ENCODE measurements at places on chromosomes 4 and X.
A peak's percentile ranks its signal among the peaks of the same experiment; 100 is the strongest.

GRCh38 chrX:54043541-54044125 is 640 bp downstream of the PHF8 start:
- peaks cover 1% of the 10 kb centered on the region for H3K36me3 ChIP-seq
- peaks cover 2% of the 10 kb centered on the region for H3K4me1 ChIP-seq
- H3K27me3 ChIP-seq, result no peaks in the 10 kb centered on the region
- H3K27ac ChIP-seq, result peak overlapping the region; percentile 92
- peak overlapping the region; percentile 62 for H3K4me3 ChIP-seq

DNA sequence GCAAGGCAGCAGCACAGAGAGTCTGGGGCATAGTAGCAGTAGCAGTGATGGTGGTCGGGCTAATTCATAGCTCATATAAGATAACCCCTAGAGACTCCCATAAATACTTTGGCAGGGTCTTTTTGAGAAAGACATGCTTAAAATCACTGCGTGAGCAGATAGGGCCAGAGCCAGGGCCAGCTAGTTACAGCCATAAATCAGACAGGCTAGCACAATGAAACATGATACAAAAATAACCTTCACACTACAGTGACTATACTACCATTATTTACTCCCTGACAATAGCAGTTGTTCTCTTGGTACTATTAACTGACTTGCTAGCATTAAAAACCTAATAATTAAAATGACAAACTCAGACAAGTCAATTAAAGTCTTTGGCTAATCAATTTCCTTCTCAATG is 295.9 kb downstream of the SMARCA1 start:
- H3K4me3 ChIP-seq, result no peak overlapping the region
- H3K36me3 ChIP-seq, result no peaks in the 10 kb centered on the region
- DNase-seq, result no peak

DNA sequence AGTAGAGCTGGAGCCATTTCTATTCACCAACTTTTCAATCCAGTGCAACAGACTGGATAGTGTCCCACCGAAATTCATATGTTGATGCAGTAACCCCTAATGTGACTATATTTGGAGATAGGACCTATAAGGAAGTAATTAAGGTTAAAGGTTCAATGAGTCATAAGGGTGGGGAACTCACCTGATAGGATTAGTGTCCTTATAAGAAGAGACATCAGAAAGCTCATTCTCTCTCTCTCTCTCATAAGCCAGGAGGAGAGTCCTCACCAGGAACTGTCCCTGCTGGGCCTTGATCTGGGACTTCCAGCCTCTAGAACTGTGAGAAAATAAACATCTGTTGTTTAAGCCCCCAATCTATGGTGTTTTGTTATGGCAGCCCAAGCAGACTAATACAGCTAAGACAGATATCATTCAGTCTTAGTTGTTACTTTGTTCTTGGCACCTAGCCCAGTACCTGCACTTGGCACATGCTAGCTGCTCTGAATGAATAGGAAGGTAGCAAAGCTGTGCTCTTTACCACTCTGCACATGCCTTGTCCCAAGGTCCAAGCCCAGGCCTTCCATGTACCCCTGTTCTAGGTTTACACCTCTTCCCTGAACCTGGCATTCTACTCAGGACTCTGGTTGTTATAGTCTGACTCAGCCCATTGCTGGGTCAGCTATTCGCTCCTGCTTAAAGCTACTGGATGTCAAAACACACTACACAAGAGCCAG is 19.2 kb upstream of the BRS3 start:
- no peak overlapping the region for H3K4me3 ChIP-seq
- H3K27ac ChIP-seq, result no peak overlapping the region
- H3K36me3 ChIP-seq, result no peaks in the 10 kb centered on the region

- H3K4me1 ChIP-seq, result no peaks in the 10 kb centered on the region
- H3K27ac ChIP-seq, result no peak overlapping the region
- peaks cover 10% of the 10 kb centered on the region for H3K36me3 ChIP-seq
- H3K27me3 ChIP-seq, result no peaks in the 10 kb centered on the region
- DNase-seq, result no peak
Measured at GRCh38 chr4:53511014-53511413, 80.3 kb downstream of the LNX1 start.

DNA sequence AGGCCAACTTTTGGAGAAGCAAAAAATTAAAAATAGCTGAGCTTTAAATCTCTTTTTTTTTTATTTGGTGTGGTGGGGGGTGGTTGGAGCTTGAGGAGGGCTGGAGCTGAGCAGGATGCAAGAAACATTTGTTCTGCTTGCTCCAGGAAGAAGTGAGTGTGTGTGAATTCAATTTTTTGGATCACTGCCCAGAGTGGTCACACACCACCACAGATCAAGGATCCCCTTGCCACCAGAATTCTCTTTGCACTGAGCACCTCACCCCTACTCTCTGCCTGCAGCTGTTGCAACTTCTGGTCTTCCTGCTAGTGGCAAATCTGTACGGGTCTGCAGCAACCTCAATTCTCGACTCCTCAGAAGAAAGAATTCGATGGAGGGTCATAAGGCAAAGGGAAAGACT is 19.9 kb upstream of the PLP1 start:
- no peak for DNase-seq
- H3K27ac ChIP-seq, result no peak overlapping the region
- H3K27me3 ChIP-seq, result no peaks in the 10 kb centered on the region
- H3K4me3 ChIP-seq, result no peak overlapping the region

DNA sequence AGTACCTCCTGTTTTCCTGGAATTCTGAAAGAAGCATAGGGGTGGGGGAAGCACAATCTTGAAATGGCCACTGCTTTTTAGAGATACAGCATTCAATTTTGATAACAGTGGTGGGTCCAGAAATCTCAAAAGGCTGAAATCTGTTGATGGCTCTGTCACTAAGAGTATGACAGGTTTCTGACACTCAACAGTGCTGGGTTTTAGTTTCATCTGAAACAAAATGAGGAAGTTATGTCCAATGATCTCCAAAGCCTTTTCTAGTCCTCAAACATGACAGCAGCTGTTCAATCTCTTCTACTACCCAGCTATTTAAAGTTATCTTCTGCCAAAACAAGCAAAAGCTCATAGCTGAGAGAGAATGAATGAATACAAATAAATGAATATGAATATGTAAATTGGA is 110.5 kb downstream of the IL1RAPL1 start:
- H3K27me3 ChIP-seq, result no peaks in the 10 kb centered on the region
- no peak overlapping the region for H3K27ac ChIP-seq
- no peaks in the 10 kb centered on the region for H3K4me1 ChIP-seq
- no peak for DNase-seq

DNA sequence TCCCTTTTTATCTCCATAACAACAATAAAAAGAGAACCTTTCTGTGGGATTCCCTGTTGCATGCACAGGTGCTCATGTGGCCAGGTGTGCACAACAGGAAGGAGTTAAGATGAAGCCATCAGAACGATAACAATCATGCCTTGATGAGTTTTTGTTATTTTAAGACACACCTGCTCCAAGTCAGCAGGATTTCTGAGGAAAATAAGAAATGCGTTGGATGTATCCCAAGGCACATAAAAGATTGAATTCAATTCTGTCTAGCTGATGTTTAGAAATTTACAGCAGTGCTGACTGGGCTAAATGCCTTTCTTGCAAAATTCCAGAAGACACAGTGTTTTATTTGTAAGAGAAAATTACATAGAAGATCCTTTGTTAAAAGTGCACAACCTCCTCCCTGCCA is 1678.2 kb downstream of the ARAP2 start:
- no peak for DNase-seq
- H3K27me3 ChIP-seq, result no peaks in the 10 kb centered on the region
- no peak overlapping the region for H3K4me3 ChIP-seq
- no peak overlapping the region for H3K27ac ChIP-seq
- no peaks in the 10 kb centered on the region for H3K4me1 ChIP-seq
- no peaks in the 10 kb centered on the region for H3K36me3 ChIP-seq

DNA sequence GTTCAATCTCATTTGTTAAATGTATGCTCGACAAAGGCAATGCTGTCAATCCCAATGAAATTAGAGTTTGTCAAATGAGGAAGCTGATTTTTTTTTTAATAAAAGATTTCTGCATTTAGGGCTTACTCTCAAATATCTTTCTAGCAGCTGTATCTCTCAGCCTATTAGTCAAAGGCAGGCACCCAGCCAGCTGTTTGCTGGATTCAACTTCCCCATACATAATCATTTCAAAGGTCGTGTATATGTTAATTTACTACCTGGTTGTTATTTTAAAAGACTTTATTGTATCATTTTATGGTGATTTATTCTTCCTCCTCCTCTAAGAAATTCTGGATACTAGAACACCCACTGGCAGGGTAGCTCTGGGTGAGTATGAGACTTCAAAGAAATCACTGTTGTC is 27.1 kb downstream of the RAI2 start:
- no peak for DNase-seq
- H3K27me3 ChIP-seq, result peaks cover under 1% of the 10 kb centered on the region

DNA sequence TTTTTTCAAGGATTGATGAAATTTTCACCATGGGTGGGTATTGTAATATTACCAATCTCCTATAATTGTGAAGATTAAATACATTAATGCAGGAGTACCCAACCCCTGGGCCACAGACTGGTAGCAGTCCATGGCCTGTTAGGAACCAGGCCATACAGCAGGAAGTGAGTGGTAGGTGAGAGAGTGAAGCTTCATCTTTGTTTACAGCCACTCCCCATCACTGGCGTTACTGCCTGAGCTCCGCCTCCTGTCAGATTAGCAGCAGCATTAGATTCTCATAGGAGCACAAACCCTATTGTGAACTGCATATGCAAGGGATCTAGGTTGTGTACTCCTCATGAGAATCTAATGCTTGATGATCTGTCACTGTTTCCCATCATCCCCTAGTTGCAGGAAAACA is 15.1 kb downstream of the RAPGEF2 start:
- peaks cover 2% of the 10 kb centered on the region for H3K4me1 ChIP-seq
- no peak overlapping the region for H3K4me3 ChIP-seq
- DNase-seq, result no peak
- no peaks in the 10 kb centered on the region for H3K27me3 ChIP-seq

DNA sequence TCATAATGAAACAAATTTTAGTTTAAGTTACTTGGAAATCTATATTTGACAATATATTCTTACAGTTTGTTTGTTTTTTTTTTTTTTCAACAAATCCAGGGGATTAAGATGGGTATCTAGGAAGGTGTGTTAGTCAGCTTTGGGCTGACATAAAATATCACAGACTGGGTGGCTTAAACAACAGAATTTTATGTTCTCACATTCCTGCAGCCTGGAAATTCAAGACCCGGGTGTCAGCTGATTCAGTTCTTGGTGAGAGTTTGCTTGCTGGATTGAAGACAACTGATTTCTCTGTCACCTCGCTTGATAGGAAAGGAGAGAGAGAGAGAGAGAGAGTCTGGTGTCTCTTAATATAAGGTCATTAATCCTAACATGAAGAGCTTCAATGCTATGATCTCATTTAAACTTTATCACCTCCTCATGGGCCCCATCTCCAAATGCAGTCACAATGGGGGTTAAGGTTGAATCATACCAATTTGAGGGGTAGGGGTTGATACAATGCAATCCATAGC is 465.2 kb downstream of the CENPC start:
- H3K27ac ChIP-seq, result no peak overlapping the region
- no peaks in the 10 kb centered on the region for H3K4me1 ChIP-seq
- H3K36me3 ChIP-seq, result no peaks in the 10 kb centered on the region
- DNase-seq, result no peak
- no peaks in the 10 kb centered on the region for H3K27me3 ChIP-seq

Measured in small intestine (tissue), 16 donors.